ENCODE measurements at places on chromosomes 1 and 21. TPM values are rescaled to one million over a fixed set of nuclear protein-coding genes. Genes with fewer than 3 reads are reported as not detected.

Gene CFAP141
- not detected for total RNA-seq

Gene KCNA3
- total RNA-seq: not detected

DNA sequence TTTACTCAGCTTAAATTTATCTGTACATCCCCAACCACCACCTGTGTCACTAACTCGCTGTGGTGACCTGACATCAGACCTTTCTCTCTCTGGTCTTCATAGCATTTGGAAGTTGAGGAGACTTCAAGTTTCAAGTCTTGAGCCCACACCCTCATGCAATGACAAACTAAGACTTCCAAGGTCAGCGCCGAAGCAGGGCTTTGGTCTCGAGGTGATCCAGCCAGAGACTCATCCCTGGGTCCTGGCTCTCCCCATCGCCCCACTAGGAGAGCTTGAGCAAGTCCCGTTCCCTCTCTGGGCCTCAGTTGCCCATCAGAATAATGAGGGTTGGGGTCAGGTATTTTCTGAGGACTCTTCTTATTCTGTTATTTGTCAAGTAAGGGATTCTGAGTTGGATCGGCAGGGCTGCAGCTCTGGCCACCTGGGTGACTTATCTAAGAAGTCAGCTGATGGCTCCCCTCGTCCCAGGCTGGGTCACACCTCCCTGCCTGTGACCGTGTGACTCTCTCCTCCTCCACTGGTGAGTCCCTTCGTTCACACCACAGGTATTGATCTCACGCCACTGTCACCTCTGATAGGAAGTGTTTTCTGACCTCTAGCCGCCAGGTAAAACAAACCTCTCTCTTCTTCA is 143.7 kb upstream of the RUNX3 start:
- DNase-seq: no peak

DNA sequence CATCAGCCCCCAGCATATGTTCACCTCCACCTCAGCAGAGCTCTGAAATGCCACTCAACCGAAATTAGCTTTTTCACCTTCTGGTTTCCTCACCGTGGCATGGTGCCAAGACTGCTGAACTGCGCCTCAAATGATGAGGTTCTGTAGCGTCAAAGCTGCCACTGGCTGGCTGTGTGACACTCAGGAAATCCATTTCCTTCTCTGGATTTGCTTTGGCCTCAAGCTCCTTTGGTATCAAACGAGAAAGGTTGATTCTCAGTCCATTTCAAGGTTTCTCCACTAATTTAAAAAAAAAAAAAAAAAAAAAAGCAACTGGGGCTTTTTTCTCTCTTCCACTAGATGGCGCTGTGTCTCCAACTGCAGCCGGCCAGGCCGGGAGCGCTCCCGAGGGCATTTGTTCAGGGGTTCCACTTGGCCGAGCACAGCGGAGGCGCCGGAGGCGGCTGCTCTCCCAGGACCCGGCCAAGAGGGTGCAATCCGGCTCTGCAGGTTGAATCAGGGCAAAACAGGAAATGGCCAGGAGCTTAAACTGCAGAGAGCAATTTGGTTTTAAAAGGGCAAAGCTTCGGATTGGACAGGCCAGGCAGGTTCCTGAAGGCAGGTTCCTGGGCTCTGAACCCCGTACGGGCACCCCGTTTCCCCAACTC is 26.5 kb upstream of the PLA2G2C start:
- DNase-seq: peak; percentile 92

Gene NBPF10
- total RNA-seq: 1.4 TPM

DNA sequence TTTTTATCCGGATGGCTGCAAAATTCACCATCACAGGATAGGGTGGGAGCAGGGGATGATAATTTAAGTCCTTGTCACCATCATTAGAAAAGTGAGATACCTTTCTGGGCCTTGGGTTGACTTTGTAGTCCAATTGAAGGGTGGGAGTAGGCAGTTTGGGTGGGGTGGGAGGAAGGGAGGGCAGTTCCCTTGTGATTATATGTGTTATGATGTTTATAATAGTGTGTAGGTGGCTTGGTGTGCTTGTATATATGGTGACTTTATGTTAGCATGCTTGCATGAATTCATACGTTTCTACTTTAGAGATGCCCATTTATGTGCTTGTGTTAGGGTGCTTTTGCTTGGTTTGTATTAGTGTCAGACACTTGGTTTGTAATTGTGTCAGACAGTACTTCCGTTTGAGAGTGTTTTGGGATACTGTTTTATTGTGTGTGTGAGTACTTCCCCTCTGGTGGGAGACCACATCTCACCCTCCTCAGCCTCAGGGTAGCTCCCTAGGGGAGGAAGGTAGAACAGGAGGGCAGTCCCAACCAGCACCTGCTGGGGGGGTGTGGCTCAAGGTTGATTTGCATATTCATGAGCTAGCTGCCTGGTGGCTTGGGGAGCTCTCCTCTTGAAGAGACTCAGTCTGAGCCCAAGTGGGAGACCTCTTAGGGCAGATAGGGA is 6.3 kb upstream of the POU3F1 start:
- DNase-seq: no peak

DNA sequence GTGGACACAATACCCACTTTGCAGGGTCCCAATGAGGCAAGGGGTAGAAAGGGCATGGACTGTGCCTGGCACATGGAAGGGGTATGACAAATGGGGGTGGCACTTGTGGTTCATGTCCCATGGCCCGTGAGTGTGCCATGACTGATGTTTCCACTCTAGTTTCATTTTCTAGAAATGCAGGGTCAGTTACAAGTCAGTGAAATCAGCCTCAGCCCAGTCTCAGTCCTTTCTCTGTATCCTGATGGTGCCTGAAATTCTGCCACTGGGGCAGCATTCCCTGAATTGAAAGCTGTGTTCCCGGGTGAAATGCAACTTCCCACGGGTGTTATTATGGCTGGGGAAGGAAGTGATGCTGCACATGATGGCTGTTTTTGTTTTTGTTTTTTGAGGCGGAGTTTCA is 110.8 kb upstream of the ZBTB40 start:
- DNase-seq: no peak

DNA sequence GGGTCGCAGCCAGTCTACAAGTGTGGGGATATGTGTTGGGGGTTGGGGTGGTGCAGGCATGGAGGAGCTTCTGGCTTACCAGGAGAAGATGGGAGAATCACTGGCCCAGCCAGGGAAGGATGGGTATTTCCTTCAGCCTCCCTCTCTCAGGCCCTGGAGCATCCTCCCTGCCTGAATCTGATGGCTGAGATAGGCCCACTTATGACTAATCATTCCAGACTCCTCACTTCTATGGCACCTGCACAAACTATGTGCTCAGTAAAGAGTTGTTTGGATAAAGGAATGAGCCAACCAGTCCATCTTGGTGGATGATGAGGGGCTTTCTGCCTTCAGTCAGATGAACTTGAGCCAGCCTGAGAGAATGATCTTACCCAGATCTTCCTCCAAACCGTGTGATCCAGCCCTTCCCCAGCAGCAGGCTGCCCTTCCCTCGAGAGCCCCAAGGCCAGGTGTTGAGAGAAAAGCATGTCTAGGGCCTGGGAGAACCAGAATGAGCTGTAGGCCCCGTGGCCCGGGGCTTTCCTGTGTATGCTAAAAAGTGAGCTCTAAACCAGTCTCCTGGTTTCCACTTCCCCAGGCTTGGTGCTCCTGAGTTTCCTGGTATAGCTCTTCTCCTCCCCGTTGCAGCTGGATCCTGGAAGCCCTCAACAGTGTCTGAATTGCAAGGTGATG is 1.3 kb downstream of the GPA33 start:
- DNase-seq: no peak

Gene ASAP3
- 12.8 TPM for total RNA-seq

- DNase-seq: no peak
These were observed 794 bp upstream of the FAM76A start for GRCh38 chr1:27724961-27725373.

GRCh38 chr1:116091083-116091482 is 20.1 kb upstream of the MAB21L3 start:
- no peak for DNase-seq

GRCh38 chr21:42253466-42253865 is 34.5 kb downstream of the ABCG1 start:
- no peak for DNase-seq

- peak; percentile 62 for DNase-seq
These were observed 218.4 kb downstream of the HLX start for GRCh38 chr1:221097479-221098281.

- peak; percentile 81 for DNase-seq
These were observed 105.9 kb downstream of the ETS2 start for GRCh38 chr21:38911484-38912101.

DNA sequence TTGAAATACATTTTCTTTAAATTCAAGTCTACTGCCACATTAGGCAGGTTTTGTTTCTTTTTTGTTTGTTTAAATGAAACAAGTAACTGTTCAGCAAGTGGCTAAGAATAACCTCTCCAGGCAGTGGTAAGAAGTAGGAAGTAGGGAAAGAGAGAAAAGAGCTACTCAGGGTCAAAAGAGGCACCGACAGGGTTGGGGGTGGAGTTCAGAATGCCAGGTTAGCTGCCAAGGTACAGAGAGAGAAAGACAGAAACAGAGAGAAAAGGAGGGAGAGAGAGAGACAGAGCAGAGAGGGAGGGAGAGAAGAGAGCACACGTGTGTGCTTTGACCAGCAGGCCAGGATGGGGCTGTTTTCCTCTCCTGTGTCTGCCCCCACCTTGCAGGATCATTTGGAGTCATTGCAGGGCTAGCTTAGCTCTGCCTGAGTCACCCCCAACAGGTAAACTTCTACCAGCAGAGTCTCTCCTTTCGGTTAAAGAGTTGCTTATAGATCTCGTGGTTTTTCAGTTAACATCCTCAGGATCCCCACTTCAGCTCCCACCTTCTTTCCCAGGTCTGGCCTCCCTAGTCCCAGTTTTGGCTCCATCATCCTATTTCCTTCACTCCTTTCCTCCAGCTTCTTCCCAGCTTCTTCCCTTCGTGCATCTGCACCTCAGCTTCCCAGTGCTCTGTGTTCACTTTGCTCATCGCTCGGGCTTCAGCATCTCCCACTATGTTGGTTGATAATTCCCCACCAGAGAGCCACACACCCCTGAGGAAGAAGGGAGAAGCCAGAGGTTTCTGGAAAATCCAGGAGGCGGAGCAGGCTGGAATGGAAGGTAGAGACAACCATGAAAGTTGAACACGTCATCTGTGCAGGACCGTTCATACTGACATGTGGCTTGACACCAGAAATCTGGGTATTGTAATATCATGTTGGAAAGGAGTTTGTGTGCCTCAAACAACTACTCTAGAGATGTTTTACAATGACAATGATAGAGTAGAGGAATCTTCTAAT is 21.8 kb upstream of the RAB4A start:
- no peak for DNase-seq

- no peak for DNase-seq
These were observed 27.1 kb downstream of the CFAP57 start for GRCh38 chr1:43199093-43199726.

DNA sequence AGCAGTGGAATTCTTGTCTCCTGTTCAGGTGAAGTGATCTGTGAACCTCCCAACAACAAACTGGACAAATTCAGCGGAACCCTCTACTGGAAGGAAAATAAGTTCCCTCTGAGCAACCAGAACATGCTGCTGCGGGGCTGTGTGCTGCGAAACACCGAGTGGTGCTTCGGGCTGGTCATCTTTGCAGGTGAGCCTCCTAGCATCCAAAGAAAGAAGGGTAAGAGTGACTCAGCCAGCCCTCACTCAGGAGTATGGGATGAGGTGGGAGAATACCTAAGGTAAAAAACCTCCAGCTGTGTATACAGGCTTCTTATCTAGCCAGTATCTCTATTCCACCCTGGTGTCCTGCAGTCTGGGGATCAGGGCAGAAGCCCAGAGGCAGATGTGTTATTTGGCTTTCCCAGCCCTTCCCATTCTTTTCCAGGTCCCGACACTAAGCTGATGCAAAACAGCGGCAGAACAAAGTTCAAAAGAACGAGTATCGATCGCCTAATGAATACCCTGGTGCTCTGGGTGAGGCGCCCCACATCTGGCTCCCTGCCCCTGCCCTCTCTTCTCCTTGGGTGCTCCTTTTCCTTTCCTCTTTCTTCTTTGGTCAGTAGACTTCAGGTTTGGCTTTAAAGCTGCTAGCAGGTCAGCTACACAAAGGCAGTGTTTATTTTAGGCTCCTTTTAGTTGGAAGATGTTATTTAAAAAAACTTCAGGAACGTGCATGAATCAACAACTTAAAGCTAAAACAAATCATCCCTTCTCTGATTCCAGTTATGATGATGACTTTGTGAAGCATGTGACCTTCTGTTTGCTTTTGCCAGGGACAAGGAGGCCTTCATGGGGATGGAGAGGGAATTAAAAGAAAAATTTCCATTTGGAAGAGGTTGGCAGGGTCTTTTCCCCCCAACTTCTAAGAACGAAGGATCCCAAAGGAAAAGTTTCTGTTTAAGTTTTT is 9.0 kb downstream of the ATP8B2 start:
- DNase-seq: no peak

GRCh38 chr1:84133479-84133878 is 10.6 kb upstream of the PRKACB start:
- no peak for DNase-seq

- DNase-seq: no peak
These were observed 15.2 kb upstream of the GPR153 start for GRCh38 chr1:6275826-6276782.

GRCh38 chr1:23484253-23485001 is 448 bp upstream of the ASAP3 start:
- peak; percentile 82 for DNase-seq

- DNase-seq: no peak
These were observed 612 bp upstream of the CMPK1 start for GRCh38 chr1:47332779-47333577.

GRCh38 chr1:209657140-209657879 is 5.1 kb upstream of the LAMB3 start:
- peak; percentile 99 for DNase-seq

DNA sequence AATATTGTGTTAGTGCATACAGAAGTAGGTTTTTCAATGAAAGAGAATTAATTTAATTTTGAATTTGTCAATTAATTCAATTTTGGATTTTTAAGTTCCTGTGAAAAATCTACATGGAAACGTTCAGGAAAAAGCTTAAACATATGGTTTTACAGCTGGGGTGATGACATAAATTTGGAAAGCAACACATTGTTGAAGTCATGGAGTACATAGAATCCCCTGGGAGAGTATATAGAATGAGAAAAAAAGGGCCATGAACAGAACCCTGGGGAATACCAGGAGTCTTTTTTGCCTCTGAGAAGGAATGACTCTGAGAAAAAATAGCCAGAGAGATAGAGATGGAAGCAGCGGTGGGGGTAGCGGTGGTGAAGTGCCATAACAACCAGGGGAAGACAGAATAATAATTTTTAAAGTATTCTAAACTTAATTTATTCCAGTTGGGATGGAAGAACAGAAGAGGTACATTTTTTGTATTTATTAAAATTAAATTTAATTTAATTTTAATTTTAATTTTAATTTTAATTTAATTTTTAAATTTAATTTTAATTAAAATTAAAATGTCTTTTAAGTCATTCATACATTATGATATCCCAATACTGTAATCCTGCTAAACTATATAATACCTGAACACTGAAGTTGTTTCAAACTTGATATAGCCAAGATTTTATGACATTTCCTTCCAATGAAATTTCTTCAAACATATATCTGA is 48.9 kb downstream of the NME7 start:
- DNase-seq: no peak

DNA sequence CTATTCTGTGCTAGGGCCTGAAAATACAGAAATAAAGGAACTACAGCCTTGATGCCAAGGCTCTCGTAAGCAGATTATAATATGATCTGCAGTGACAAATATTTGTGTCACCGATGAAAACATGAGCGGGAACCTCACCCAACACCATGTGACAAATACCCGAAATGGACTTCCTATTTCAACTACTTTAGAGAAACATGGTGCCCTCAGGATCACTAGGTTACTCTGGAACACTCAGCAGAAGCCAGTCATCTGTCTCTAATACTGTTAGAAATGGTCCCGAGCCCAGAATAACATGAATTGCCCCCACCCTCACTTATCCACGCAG is 463 bp upstream of the VAMP3 start:
- peak; percentile 14 for DNase-seq

All from PC-3 (cell line).